ENCODE measurements at places on chromosomes 16 and 17.

DNA sequence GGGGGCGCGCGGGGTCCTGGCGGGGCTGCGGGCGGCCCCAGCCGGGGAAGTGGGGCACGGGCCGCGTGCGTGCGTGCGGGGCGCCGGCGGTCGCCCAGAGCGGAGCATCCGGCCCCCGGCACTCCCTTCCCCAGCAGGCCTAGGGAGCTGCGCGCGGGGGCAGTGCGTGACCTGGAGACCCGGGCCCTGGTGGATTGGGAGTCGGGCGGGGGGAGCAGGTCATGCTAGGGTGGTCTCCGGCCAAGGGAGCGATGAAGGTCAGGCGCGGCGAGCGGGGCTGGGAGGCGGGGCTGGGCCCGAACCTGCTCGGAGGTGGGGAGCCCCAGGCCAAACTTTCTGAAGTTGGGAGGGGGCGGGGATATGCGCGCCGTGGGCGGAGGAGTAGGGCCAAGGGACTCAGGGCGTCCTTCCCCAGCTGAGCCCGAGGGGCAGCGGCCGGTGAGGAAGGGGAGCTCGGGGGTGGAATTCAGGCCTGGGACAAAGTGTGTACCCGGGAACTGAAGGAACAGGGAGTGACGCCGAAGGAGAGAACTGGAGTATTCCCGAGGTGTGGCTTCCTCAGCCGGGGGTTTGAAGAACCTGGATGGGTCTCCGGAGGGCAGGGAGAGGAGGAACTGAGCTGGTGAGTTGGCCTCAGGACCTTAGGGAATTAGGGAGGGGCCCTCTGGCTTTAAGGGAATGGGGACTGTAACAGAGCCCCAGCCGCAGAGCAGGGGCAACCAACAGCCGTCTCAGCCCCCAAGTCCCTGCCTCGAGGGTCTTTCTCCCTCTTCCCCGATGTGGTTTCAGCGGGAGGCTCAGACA lies 589 bp downstream of the XYLT2 start:
- DNase-seq = no peak

GRCh38 chr17:57517273-57517631 lies 227.8 kb downstream of the CCDC182 start:
- DNase-seq = no peak

DNA sequence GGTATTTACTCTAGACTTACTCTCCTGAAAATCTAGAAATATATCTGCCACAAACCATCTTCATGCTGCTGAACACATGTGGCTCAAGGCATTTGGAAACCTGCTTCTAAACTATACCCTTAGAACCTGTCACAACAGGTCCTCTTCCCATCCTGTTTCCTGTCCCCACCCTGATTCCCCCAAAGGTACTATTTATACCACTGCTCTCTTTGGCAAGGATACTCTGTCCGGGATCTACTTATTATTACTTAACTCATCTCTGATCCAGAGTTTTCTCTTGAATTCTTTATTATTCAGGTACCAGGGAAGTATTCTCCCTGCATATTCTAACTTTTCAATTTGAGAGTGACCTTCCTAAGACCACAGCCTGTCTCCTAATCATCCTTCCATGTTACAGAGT lies 33.4 kb downstream of the TRAF4 start:
- DNase-seq = no peak

GRCh38 chr16:51815523-51815922 lies 664.5 kb upstream of the SALL1 start:
- no peak for DNase-seq

DNA sequence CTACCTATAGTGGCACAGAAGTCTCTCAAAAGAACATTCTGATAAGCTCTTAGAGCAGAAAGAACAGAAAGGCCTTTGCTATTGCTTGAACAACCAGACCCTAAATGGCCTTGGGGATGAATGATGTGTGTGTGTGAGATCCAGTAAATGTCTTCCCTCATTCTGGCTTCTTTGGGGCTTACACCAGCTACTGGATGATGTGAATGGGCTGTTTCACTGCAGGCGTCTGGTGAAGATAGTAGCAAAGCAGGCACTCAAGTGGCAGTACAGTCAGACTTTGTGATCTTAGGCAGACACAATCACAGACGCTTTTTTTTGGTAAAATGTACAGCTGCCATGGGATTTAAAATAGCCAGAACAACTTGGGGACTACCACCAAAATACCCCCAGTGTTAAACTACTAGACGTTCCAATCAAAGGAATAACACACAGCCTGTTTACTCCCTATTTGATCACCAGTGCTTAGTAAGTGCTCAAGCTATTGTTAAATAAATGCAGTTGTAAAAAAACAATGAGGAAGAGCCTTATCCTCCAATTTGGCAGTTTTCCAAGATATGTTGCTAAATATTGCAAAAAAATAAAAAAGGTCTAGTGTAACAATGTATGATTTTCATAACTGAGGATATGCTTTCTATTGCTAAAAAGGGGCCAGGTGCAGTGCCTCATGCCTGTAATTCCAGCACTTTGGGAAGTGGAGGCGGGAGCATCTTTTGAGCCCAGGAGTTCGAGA lies 17.9 kb downstream of the NDUFAB1 start:
- DNase-seq = no peak

GRCh38 chr17:21131137-21131536 lies 4.4 kb downstream of the DHRS7B start:
- no peak for DNase-seq

GRCh38 chr17:74803388-74803930 lies 27.3 kb upstream of the NAT9 start:
- no peak for DNase-seq

GRCh38 chr17:3335876-3336275 lies 37.7 kb upstream of the OR3A1 start:
- DNase-seq = no peak

GRCh38 chr16:3215601-3216262 lies 19.2 kb downstream of the ZNF200 start:
- DNase-seq = no peak

DNA sequence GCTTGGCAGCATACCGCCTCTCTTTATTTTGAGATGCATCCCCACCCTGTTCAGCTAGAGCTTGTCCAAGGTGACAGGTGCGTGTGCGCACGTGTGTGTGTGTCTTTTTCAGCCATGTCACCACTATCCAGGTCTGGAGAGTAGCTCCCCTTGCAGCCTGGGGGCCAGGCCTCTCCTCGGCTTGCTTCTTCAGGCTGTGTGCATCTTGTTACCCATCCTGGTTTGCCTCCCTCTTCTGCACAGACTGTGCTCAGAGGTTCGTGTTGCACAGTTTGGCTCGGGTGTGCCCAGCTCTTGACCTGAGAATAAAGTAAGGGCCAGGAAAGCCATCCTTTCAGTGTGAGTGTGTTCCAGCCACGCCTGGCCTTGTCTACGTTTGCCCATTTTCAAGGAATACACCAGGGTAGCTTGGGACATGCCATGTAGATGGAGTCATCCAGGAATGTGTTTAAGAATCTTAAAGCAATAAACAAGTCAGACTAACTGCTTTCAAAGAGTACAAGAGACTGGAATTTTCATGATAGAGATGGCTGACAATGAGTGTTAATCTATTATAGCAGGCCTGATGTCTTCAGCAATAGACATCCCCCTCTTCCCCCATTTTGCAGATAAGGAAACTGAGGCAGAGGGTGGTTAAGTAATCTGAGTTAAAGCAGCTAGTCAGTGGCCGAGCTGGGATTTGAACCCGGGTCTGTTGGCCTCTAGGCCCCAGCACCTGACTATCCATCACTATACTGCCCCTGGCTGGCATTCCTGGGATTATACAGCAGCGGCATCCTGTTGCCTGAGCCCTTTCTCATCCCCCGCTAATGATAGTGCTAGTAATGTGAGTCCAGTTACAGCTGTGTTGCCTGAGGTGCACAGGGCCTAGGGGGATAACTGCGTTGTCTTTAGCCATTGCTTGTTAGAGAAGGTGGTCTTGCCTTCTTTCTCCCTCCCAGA lies 77.9 kb downstream of the KSR1 start:
- DNase-seq = no peak

DNA sequence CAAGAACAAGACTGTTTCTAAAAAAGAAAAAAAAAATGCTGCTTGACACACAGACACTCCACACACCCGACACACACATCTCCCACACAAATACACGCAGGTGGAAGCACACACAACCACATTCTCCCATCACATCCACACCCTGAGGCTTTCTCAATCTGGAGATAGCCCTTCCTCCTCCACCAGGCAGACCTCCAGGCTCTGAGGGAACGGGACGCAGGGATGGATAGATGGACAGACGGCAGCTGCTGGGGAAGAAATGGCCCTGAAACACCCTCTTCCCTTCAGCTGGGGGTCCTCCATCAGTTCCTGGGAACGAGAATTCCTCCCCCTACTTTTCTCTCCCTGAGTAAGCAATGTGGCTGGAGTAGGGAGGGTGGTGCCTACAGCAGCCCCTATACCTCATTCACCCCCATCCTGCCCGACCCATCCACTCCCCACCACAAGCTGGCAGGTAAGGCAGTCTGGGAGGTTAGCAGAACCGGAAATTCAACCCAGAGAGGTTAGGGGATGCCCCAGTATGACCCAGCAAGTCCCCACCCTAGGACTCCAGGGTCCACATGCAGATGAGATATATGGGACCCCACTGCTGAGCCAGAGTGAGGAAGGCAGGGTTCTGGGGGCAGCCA lies 4.1 kb upstream of the LITAFD start:
- no peak for DNase-seq

DNA sequence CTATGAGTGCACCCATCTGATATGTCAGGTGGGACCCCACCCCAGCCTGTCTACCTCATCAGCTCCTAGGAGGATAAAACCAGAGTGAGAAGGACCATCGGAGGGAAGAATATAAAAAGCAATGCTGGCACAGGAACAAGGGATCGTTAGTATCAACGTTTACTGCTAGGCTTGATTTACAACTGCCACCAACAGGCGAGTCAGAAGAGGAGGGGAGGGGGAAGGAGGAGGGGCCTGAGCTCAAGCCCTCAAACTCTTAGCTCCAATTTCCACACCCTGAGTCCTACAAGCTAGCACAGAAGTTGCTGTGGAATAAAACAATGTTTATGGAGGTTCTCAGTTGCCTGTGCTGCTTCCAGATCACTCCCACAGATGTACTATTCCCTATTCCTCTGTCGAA lies 234.5 kb downstream of the C16orf78 start:
- no peak for DNase-seq

GRCh38 chr17:74407384-74407783 lies 24.5 kb upstream of the GPRC5C start:
- DNase-seq = no peak

DNA sequence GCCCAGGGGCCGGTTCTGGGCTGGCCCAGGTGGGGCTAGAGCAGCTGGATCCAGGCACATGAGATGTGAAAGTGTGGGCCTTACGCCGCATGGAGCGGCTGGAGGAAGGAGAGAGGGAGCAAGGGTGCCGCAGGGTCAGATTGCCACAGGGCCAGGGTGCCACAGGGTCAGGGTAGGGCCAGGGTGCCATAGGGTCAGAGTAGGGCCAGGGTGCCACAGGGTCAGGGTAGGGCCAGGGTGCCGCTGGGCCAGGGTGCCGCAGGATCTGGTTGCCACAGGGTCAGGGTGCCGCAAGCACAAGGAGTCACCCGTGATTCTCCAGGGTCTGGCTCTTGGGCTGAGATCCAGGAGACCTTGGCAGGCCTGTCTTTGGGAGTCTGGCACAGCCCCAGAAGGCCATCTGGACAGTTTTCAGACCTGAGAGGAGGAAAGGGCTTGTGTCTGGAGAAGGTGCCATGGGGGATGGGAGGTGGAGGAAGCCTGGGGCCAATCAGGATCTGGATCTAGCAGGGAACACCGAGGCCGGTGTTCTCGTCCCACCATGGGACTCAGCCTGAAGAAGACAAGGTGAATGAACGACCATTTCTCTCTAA lies 13.1 kb upstream of the LASP1NB start:
- DNase-seq = no peak

GRCh38 chr16:81366316-81366932 lies 51.7 kb downstream of the GAN start:
- no peak for DNase-seq

GRCh38 chr17:39237586-39237985 lies 11.8 kb upstream of the STAC2 start:
- no peak for DNase-seq

GRCh38 chr17:17682293-17682736 lies 1.1 kb downstream of the RAI1 start:
- no peak for DNase-seq

GRCh38 chr17:2253768-2254406 lies 49.7 kb downstream of the SMG6 start:
- no peak for DNase-seq

DNA sequence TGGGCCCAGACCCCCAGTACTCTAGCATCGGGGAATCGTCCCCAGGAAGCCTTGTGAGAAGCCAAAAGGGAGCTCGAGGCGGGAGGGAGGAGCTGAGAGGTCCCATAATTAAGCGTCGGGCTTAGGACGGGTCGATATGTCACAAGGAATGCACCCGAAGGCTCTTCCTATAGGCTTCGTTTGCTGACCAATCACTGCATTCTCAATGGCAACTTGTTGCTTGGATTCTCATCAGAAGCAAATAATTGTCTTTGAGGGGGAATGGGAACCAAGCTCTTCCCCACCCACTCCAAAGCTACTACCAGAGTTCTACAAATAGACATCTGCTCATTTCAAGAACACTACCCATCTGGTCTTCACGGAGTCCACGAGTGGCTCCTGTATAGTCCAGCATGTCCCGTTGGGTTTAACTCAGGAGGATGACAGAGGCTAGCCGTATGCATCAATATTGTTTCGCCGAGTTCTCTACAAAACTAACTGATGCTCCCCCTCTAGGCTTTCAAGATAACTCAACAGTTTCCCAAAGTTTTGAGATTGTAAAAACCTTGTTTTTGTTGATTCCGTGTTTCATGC lies 628 bp upstream of the BLMH start:
- DNase-seq = no peak

GRCh38 chr17:68603027-68603426 lies 1.9 kb upstream of the FAM20A start:
- no peak for DNase-seq

- DNase-seq = no peak
Observed at GRCh38 chr16:80294172-80294571, 246.6 kb upstream of the DYNLRB2 start.

GRCh38 chr16:48565752-48566151 lies 44.2 kb downstream of the N4BP1 start:
- DNase-seq = no peak

DNA sequence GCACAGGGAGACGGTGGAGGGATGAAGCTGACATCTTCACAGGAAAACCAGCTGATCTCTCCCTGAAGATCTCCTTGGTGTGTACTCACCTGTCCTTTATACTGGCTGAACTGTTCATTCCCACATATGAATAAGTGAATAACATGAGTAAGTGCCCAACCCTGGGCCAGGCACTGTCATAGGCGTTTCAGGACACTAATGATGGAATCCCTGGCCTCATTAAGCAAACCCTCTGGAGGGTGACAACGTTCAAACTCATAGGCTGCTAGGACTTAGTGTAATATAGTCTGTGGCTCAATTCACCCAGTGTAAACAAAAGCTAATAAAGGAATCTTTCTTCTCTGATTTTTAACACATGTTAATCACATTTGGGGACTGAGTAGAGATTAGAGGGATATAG lies 24.5 kb downstream of the GAS7 start:
- DNase-seq = no peak

GRCh38 chr16:12569061-12569460 lies 234.6 kb downstream of the CPPED1 start:
- no peak for DNase-seq

All from cortex of kidney (tissue), 1 donor.